ENCODE measurements at places on chromosomes 12 and 14.
A peak's percentile ranks its signal among the peaks of the same experiment; 100 is the strongest.

GRCh38 chr14:68468437-68469207 lies 324.2 kb downstream of the ZFP36L1 start:
- DNase-seq, result no peak

DNA sequence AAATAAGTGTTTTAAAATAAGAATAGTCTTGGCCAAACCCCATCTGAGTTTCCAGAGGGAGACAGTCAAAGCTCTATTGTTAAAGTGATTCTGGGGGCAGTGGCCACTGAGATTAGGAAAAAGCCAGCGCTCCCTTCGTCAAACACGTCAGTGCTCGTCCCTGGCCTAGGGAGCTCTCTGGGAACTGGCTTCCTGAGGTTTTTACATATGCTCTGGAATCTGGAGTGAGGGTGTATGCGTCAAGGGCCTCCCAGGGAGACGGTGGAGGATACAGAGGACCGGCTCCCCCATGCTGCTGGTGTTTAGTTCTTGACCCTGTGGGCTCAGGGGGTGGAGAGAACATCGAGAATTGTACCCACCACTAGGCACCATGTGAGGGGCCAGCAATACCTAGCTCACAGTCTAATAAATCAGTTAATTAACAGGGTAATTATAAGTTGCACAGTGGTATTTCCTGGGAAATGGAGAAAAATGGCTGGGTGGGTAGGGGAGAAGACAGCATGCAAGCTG lies 87.0 kb downstream of the SLC25A47 start:
- peak; percentile 78 for DNase-seq

DNA sequence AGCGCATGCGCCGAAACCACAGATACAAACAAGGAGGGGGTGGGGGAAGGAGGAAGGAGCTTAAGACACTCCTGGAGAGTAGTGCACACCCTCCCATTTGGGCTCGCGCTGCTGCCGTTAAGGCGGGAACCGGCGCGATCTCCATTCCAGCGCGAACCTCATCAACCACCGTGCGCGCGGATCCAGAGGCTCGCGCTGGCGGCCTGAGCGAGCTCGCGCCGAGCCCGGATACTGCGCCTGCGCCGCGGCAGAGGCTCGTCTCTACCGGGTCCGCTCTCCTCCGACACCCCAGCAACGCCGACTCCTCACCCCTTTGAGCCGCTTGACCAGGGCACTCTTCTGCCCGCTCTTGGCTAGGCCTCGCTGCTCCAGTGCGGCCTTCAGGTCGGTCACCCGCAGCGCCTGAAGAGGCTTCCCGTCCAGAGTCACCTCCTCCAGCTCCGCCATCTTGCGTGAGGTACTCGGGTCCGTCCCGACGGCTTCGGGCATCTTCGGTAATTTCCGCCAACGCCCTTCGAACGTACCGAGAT lies at the start of gene ACIN1:
ACIN1 (minus strand) TSS at position 471 of the 530 bp plus-strand sequence; CDS start at position 447, 24 bp downstream.
- no peak for DNase-seq

DNA sequence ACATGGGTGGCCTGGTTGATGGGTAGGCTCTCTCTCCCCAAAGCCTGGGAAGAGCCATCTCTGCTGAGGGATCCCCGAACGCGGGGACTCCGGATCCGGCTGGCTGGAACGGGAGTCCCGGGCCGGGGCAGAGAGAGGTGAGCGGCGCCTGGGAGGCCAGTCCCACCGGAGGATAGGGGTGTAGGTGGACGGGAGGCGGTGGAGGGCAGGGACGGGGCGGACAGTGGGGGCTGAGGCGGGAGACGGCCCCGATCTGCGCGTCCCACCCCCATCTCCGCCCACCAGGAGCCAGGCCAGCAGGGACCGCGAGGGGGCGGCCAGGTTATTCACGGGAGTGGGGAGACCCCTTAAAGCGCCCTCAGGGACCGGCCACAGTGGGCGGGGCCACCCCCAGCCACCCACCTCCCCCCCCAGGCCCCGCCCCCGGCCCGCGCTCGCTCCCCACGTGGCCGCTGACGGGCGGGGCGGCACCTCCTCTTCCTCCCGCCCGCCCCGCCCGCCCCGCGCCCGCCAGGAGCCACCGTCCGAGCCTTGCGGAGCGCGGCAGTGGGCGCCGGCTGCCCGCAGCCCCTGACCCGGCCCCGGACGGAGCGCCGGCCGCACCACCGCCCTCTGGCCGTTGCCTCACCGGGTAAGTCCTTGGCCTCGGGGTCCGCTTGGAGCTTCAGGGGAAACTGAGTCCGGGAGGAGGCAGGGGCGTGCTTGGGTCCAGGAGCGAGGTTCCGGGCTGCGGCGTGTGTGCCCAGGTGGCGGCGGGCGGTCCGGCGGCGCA lies at the start of gene INF2:
INF2 (plus strand) TSS at position 510 of the 772 bp plus-strand sequence. CDS start 11,748 bp downstream, outside the sequence.
- DNase-seq, result peak; percentile 77

DNA sequence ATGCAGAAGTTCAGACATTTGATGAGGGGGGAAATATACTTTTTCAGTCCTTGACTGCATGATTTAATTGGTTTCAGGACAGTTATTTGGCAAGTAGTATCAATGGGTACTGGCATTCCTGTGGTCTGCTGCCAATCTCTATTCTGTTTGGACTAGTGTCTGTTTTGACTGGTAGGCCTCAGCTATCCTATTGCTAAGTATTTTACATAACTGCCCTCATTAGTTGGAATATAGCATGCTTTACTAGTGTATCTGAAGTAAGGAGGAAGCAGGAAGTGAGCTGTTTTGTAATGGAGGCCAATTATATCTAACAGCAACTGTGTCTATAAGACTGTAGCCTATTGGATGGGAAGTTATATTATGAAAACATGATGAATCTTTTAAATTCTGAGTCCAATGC lies 104.3 kb downstream of the FLRT2 start:
- DNase-seq, result no peak

- DNase-seq, result no peak
These were observed 55.0 kb downstream of the KDM5A start for GRCh38 chr12:334125-334524.

GRCh38 chr12:1656902-1657301 lies 27.9 kb downstream of the WNT5B start:
- no peak for DNase-seq
